ENCODE measurements at places on chromosomes 6 and 20. TPM values are rescaled to one million over a fixed set of nuclear protein-coding genes. Genes with fewer than 3 reads are reported as not detected.

- DNase-seq: no peak
These were observed 37.6 kb downstream of the TTLL9 start for GRCh38 chr20:31908016-31908415.

DNA sequence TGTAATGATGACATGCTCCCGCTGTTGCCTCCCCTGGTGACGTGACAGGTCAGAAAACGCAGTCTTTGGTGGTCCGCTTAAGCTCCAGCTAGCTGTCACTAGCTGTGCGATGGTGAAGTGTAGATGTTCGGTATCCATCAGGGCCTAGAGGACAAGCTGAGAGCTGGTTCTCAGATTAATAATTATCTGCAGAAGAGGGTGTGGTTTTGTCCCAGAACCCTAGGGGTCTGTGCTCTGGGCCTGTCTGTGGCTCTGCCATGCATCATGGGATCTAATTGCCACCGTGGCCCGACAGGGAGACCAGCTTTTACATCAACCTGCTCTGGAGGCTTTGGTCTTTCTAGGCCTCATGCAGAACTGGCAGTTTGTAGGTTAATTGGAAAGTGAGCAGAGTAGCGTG lies 34.1 kb downstream of the ERMARD start:
- no peak for DNase-seq

DNA sequence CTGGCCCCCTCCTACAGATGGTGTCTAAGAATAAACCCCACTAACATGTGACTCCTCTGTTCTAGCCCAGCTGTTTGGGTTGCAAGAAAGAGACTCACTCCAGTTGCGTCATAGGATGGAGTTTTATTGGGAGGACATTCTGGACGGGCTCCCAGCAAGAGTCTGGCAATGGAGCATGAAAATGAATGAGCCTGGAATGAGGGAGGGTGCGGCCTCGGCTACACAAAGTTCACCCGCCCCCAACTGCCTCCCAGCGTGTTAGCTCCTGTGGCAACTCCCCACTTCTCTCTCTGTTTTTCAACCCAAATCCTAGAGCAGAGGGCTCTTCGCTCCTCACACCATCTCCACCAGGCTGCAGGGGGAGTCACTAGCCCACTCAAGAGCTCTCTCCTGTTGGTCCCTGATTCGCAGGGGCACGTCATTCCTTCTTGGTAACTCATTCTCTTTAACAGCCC lies 5.1 kb upstream of the ADAM33 start:
- DNase-seq: peak; percentile 56

GRCh38 chr20:54199283-54199682 lies 8.6 kb upstream of the PFDN4 start:
- DNase-seq: no peak

DNA sequence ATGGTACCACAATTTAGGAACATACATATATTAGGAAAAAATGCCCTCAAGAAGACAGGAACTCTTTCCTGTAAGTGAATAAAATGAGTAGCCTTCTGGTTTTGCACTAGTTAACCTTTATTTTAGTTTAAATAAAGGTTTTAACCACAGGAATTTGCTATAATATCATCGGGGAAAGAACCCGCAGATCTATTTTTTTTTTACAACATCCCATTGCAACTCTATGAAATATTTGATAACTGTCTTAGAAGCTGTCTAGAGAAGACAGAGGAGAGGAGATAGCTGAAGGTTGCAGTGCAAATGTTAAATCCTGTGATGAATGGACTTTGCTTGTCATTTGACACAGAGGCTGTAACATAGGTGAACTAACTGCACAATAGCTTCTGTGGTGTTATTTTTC lies 69.5 kb downstream of the TINAG start:
- DNase-seq: no peak

DNA sequence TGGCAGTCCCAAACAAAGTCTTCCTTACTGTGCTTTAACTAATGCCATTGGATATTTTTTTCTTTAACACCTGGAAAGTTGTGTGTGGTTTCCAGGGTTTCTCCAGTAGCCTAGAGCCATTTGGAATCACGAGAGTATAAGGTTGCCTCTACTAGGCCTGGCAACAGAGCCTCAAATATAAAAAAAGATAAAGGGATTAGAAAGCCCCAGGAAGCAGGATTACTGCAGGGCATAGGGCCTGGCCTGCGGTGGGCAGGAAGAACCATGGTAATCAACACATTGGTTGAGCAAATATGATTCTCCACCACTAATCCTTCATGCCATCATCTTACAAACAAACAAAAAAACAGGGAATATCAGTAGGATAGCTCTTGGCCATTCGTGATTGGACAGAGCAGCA lies 177.8 kb upstream of the GGTLC1 start:
- no peak for DNase-seq

- DNase-seq: no peak
These were observed 717.8 kb downstream of the EPHA7 start for GRCh38 chr6:92701425-92702096.

DNA sequence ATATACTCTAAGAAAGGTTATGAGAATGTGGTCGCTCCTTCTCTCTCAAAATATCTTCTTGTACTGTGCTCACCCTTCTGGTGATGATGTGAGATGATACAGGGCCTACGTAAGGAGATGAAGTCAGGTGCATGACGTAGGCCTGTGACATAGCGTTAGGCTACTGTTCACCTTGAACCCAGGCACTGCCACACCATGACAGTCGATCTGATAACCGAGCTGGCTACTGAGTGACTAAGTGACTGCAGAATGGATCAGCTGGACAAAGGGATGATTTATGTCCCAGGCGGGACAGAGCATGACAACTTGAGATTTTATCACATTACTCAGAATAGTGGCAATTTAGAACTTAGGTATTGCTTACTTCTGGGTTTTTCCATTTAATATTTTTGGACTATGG lies 11.2 kb downstream of the SLC24A3 start:
- DNase-seq: no peak

DNA sequence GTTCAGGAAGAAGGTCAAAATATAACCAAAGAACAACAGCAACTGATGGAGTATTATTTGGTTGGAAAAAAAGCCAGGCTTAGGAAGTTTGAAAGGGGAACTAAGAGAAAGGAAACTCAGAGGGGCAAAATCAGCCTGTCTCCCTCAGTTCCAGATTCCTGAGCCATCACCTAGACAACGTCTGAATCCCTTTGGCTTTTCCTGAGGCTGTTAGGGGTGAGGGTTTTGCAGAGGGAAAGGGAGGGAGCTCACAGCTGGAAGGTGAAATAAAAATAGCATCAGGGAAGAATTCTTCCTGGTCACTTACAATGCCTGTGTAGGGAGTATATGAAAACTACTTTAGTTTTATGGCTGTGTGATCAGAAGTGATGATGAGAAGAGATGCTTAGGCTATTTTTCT lies 100.5 kb downstream of the SOBP start:
- DNase-seq: no peak

DNA sequence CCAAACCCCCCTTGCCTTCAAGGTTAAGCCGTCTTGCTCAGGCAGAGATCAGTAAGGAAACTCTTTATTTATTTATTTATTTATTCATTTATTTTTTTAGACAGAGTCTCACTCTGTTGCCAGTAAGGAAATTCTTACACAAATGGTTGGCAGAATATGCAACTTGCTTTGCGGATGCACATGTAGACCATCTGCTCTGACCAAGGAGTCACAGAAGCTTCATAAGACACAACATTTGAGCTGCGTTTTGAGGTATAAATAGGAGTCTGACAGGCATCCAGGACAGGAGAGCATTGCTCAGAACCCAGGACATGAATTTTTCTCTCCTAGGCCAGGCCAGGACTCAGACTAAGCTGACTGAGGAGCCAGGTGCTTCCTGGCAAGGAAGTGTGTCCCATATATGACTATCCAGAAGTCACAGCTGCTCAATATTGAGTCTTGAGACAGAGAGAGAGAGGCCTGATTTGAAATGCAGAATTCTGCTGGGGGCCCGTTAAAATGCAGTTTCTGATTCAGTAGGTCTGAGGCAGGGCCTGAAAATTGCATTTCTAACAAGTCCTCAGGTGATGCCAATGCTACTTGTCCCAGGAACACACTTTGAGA lies 43.9 kb downstream of the HLA-A start:
- no peak for DNase-seq

- no peak for DNase-seq
These were observed 76.0 kb downstream of the THBS2 start for GRCh38 chr6:169177516-169178166.

DNA sequence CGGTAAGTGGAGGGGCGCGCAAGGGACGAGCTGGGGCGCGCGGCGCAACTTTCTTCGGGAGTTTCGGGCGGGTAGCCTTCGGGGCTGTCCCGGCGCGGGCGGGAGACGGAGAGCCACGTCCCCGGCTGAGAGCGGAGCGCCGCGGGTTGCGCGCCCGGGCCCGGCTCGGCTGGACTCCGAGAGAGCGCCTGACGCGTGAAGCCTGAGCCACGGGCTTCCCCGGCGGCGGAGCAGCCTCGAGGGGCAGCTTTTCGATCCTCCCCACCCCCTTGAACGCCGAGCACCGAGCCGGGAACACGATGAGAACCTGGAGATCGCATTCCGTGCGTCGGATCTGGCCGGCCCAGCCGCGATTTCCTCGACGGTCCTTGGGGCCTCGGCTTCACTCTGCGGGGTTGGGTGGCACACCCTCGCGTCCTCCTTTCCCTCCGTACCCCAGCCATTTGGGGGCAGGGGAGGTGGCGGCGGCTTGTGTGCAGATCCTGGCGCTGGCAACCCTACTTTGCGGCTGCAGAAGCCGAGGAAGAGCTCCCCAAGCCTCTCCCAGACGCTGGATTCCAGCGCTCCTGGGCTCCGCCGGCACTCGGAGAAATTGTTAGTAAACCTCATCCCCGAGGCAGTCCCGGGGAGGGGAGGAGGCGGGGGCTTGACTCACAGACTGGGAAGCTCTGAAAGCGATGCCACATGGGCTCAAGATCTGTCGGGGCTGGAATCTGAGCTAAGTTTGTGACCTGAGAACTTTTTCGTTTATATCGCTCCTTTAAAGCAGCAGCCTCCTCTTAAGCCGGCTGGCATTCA lies 572 bp downstream of the DSE start:
- DNase-seq: peak; percentile 59

- no peak for DNase-seq
These were observed 25.7 kb downstream of the EPB41L2 start for GRCh38 chr6:131037194-131037897.

DNA sequence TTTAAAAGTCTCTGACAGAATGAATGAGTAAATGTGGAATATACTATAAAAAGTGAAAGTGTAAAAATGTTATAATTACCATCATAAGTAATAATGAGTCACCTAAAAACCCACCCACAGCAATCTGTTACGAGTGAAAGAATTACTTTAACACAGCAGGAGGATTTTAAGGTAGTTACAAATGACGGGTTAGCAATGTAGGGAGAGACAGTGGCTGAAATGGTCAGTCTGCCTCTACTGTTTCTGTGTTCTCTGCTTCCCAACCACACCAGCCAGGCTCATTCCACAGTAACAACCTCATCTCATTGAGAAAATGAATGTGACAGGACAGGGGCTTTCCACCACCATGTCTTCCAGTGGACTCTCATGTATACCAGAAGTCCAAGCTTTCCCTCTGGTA lies 124.4 kb upstream of the KCNK16 start:
- no peak for DNase-seq

- no peak for DNase-seq
These were observed 150.8 kb upstream of the RNF24 start for GRCh38 chr20:4165984-4166725.

GRCh38 chr6:114195631-114196403 lies 147.0 kb downstream of the HS3ST5 start:
- DNase-seq: no peak

GRCh38 chr6:147691446-147691845 lies 183.0 kb downstream of the SAMD5 start:
- DNase-seq: no peak

DNA sequence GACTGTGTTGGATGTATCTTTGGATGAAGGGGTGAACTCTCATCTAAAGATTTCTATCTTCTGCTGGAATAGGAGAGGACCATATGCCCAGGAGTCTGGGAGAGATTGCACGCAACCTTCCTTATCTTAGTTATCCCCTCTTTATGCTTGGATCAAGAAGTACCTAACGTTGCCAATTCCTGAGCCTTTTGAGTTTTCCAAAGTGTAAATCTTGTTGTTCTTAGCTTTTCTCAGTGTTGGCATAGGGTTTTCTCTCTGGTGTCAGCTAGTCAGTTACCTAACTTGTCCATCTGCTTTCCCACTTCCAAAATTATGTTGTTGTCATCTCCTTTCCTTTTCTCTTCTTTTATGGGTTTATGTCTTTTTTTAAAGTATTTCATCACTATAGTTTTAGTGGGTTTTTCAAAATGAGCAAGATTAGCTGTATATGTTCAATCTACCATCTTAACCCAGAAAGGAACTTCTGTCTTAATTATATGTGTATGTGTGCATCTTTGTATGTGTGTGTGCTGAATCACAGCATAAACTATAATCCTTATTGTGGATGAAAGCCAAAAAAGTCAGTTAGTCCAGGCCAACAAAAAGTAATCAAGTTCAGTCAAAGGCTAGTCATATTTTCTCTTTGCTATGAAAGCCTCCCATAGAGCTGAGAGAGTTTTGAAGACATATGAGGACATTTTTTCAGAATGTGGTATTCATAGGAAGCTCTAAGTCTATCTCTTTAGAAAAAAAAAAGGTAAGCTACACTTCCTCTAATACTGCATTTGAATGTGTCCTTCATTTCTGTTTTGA lies 72.1 kb downstream of the KHDC1L start:
- no peak for DNase-seq

- DNase-seq: no peak
These were observed 230.6 kb downstream of the UTRN start for GRCh38 chr6:144515761-144516160.

DNA sequence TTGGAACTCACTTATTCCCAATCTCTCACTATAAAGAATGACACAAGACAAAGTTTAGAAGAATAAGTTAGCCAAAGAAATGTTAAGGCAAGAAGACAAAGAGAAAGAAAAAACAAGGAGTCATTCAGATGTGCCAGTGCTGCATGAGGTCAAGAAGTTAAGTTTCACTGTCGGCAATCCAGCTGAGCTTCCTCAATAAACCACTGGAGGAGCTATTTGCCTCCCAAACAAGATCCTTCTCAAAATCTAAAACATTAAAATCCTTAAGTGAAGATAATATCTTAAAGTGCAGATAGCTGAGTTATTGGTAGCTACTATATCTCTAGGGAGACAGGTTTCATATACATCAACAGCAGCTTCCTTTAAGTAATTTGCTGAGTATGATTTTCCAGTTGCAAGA lies 512.3 kb downstream of the HDGFL1 start:
- no peak for DNase-seq

DNA sequence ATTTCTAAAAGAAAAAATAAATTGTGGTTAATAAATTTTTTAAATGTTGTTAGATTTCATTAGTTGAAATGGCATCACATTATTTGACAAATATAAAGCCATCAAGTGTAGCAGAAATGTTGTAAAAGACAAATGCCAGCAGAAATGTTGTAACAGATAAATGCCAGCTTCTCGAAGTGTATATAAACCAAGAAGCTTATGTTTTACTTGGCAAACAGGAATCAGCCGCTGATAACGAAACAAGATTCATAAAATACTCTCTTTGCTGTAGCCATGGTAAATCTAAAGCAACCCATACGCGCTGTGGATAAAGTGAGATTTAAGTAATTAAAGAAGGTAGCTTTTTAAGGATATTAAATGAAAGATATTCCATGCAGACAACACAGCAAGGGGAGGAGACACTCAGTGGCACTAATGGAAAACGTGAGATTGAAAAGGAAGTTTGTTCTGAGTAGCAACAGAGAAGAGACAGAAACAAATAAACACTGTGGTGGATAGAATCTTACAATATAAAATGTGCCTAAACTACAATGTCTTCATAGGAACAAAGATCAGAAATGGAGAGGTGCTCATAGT lies 29.6 kb downstream of the BTBD9 start:
- DNase-seq: no peak

- DNase-seq: no peak
These were observed 24.5 kb downstream of the KIF3B start for GRCh38 chr20:32301719-32302506.

Gene SPATS1
- not detected for total RNA-seq

Gene OR12D3
- total RNA-seq: not detected

Gene ZBTB12
- total RNA-seq: 1.9 TPM

Gene ZNF311
- total RNA-seq: 0.63 TPM

Gene NQO2
- 32.9 TPM for total RNA-seq
